ENCODE measurements at places on chromosomes 7 and 10. TPM values are rescaled to one million over a fixed set of nuclear protein-coding genes. Genes with fewer than 3 reads are reported as not detected.

- DNase-seq: no peak
These were observed 142.5 kb downstream of the MGMT start for GRCh38 chr10:129609551-129609950.

- no peak for DNase-seq
These were observed 269.0 kb upstream of the ETV1 start for GRCh38 chr7:14258441-14258840.

ZC3HAV1L gene
- 12.9 TPM for total RNA-seq

HMX2 gene
- total RNA-seq: not detected

- DNase-seq: no peak
These were observed 63.7 kb upstream of the IL6 start for GRCh38 chr7:22663357-22663718.

GRCh38 chr7:84998665-84999064 lies 188.2 kb downstream of the SEMA3D start:
- no peak for DNase-seq
